ENCODE measurements at places on chromosomes 1 and 21.
A peak's percentile ranks its signal among the peaks of the same experiment; 100 is the strongest.

DNA sequence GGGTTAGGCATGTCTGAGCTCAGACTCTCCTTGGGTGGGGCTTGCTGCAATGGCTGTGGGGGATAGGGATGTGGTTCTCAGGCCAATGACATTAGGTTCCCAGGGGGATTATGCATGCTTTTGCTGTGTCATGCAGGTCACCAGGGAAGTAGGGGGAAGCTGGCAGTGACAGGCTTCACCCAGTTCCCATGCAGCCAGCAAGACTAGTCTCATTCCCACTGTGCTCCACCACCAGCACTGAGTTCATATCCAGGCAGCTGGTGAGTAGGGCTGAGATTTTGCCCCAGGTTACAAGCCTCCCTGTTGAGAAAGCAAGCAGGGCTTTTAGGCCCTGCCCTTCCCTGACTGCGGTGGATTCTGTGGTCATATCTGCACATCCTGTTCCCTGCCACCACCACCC, 32.1 kb upstream of the PLA2G5 start:
- peak; percentile 93 for DNase-seq

DNA sequence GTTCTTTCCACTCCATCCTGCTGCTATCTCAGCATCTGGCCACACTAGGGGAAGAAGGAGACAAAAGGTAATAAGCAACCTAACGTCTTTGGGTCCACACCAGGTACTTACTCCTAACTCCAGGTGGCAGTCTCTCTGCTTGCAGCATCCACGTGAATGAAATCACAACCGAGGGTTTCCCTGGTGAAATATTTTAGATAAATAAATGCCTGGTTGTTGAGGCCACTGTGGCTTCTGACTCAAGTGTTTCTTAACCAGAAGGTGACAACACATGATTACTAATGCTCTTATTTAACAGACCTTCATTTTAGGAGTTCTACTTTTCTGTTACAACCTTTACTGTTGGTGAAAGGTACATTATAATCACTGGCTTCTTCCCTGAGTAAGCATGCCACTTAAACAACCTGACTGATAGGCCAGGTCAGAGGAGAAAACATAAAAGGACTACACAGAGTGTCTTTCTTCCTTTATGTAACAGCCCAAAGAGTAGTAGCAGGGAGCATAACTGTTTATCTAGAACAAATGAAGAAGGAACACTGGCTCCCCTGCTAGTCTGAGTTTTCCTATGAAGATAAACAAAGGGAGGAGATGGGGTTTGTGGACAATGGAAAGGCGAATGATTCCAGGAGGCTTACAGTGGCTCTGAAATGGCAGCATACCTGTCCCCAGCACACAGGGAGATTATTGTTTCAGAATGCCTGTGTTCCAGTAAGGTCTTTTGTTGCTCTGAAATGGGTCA, 59.9 kb downstream of the SYT6 start:
- DNase-seq = peak; percentile 29

DNA sequence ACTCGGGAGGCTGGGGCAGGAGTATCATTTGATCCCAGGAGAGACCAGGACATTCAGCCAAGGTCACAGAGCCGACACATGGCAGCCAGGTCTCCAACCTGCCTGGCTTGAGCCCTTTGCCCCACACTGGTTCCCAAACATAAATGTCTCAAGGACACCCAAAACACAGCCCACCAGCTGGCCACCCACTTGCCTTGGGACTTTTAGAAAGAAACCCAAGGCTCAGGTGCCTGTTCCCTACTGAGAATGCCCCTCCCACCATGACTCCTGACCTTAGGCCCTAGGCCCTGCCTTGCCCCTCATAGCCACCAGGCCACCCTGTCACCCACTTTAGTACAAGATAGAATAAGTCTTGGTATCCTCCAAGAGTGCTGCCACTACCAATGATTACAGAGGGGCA, 41.9 kb upstream of the LRP8 start:
- no peak for DNase-seq

DNA sequence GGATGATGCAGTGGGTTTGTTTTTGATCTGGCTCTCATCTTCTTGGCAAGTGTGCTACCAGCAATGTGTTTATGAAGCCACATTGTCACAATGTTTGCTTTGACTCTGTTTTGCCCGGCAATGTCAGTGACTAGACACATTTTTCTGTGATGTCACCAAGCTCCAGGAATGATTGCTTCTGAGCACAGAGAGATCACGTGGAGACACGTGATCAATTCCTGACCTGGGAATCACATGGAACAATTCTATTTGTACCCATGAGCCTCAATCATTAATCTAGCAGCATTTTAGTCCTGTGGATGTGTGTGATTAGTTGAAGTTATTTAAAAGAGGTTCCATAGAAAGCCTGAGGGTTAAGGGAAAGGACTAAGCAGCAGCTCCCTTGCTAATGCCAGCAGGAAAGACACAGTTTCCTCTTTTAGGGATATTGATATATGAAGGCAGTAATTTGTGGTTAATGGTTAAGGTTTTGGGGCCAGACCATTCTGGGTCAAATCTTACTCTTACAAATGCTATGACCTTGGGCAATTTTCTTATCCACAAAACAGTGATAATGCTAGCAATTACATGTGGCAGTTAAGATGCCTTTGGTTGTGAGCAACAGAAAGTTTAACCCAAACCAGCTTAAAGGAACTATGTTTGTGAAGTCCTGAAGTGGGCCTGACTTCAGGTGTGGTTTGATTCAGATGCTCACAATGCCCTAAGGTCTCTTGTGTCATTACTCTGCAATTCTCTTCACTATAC, 59.0 kb downstream of the FASLG start:
- DNase-seq = peak; percentile 19

DNA sequence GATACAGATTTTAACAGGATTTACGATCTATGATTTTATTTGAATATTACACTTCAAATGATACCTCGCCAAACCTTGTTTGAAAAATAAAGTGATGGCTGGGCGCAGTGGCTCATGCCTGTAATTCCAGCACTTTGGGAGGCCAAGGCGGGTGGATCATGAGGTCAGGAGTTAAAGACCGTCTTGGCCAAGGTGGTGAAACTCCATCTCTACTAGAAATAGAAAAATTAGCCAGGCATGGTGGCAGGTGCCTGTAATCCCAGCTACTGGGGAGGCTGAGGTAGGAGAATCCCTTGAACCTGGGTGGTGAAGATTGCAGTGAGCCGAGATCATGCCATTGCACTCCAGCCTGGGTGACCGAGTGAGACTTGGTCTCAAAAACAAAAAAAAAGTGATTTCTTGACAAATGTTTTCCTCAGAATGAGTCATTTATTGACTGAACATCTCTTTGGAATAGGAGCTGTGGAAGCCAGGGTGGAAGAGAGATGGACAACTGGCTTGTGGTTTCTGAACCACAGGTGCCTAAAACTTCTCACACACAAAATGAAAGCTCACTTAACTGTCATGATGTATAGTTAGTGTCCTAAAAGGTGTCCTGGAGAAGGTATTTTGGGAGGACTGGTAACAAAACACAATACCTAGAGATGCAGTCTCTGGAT, 11.9 kb downstream of the PKNOX1 start:
- DNase-seq = no peak

DNA sequence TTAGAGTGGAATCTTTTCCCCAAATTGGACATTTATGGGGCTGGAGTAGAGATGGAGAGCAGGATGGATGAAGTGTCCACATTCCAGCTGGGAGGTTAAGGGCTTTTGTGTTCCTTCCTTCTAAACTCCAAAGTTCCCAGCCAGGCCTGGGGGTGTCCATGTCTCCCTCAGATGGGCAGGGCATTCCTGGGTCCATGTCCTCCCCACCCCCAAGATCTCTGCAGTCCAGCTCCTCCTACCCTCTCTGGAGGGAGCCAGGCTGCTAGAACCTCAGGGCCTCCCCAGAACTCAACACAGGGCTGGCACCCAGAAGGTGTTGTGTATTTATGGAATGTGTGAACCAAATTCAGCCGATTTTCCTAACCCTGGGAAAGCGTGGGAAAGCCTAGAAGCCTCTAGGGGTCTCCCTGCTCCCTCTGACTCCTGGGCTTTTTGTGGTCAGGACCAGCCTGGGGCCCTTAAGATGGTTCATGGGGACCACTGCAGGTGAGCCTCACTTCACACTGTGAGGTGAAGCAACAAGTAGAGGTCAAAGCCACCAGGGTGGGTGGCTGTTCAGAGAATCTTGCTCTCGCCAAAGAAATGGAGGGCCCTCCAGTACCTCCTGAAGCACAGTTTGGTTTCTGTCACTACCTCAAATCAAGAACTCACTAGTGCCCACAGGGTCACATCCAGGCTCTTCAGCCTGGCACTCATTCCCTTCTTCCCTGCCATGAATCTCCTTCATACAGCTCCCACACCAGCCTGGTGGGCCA, 54.8 kb downstream of the GLIS1 start:
- DNase-seq = no peak

GRCh38 chr1:20151906-20152598, 12.9 kb downstream of the PLA2G2F start:
- peak; percentile 75 for DNase-seq

GRCh38 chr1:56137521-56138505, 441.6 kb downstream of the PLPP3 start:
- peak; percentile 69 for DNase-seq

GRCh38 chr1:185996211-185996610, 262.0 kb downstream of the HMCN1 start:
- peak; percentile 90 for DNase-seq

DNA sequence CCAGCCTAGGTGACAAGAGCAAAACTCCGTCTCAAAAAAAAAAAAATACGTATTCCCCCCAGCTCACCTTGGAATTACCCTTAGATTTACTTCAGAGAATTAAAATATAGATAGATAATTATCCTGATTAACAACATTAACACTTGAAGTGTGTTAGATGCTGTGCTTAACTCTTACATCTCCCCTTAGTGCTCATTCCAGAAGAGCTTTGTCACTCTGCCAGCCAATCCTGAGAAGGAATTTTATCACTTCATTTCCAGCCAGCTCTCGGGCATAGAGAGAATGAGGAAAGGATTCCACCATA, 1.6 kb upstream of the SHC1 start:
- no peak for DNase-seq

DNA sequence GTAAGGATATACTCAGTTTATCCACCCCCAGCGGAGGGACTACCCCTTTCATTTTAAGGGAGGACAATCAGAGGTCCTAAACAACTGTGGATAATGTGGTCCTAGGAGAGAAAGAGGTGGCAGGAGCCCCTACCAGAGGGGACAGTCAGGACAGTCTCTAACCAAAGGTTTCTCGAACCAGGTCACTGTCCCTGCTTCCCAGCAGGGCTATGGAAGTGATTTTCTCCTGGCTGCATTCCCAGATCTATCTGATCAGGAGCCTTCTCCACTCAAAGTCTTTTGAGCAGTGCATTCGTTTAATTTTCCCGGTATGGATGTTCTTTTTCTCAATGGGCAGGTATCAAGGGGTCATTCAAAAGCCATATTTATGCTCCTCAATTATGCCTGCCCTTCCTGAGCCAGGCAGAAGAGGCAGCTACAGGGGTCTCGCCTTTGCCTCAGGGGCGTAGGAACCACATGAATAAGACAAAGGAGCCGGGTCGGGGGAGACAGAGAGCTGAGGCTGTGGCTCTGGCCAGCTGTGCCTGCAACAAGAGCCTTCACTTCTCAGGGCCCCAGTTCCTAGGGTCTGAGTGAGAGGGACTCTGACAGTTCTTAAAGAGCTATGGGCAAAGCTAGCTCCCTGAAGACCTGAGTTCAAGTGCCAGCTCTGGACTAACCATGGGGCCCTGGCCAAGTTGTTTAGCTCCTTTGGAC, 62.5 kb upstream of the DMRTB1 start:
- DNase-seq = peak; percentile 19

GRCh38 chr1:233582439-233582838, 31.5 kb upstream of the KCNK1 start:
- DNase-seq = no peak

- no peak for DNase-seq
Measured at GRCh38 chr1:1144843-1145546, 28.7 kb upstream of the TTLL10 start.

- no peak for DNase-seq
Measured at GRCh38 chr1:172971241-172971640, 79.5 kb downstream of the TNFSF18 start.

DNA sequence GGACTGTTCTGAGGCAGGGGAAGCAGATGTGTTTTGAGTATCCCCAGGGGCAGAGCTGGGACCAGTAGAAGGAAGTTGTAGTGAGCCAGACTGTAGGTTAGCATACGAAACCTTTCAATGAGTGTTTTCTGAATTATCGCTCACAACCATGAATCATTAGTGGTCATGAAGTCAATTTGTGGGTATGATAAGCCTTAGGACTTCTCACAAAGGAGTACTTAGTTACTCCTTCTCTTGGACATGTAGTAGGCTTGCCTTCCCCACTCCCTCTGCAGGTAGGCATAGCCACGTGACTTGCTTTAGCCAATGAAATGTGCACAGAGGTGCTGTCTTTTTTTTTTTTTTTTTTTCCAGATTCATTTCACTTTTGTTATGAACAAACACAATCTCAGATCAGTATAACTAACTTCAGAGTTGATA, 23.9 kb upstream of the FAAH start:
- no peak for DNase-seq

- no peak for DNase-seq
Measured at GRCh38 chr1:156644640-156645039, 2.7 kb downstream of the BCAN start.

DNA sequence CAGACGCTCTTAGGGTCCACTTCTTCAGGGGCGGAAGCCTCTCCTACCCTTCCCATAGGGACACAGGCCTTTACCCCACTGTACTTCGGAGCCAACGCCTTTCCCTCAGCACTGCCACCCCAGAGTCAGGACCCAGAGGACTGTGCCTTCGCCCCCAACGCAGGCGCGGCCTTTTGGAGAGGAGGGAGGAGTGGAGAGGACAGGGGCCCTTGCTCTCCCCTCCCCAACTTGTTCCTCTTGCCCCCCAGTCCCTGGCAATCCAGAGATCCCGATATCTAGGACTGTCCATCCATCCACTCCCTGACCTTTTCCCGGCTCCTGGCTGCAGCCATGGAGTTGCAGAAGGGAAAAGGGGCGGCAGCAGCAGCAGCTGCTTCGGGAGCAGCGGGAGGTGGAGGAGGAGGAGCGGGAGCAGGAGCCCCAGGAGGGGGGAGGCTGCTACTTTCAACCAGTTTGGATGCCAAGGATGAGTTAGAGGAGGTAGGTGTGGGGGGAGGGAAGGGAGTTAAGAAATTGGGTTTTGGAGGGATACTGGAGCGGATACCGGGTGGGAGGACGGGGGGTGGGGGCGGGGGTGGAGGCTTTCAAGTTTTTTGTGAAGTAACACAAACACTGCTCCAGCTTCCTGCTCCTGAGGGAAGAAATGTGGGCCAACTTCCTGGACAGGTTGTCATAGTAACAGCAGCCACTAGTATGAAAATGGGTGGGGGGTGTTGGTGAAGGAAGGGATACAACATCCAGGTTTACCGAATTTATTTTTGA, 636 bp downstream of the INTS3 start:
- peak; percentile 40 for DNase-seq

GRCh38 chr21:43208561-43209332, 39.9 kb downstream of the CRYAA start:
- no peak for DNase-seq

- no peak for DNase-seq
Measured at GRCh38 chr1:180562640-180563025, 3.9 kb downstream of the OVAAL start.

- DNase-seq = no peak
Measured at GRCh38 chr1:54014009-54014629, 3.9 kb downstream of the LDLRAD1 start.

GRCh38 chr1:115325874-115326273, 12.2 kb downstream of the NGF start:
- peak; percentile 73 for DNase-seq

- DNase-seq = no peak
Measured at GRCh38 chr1:168057921-168058320, 78.8 kb downstream of the GPR161 start.

GRCh38 chr1:186812570-186812969, 16.2 kb upstream of the PLA2G4A start:
- DNase-seq = no peak

- peak; percentile 9 for DNase-seq
Measured at GRCh38 chr1:48761986-48762385, 14.7 kb downstream of the BEND5 start.

GRCh38 chr21:27557356-27557755, 590.5 kb upstream of the ADAMTS5 start:
- DNase-seq = no peak

All from RPMI7951 (cell line).